Amniotic stem cell (primary cell): ENCODE measurements at places on chromosomes 7 and 10.

DNA sequence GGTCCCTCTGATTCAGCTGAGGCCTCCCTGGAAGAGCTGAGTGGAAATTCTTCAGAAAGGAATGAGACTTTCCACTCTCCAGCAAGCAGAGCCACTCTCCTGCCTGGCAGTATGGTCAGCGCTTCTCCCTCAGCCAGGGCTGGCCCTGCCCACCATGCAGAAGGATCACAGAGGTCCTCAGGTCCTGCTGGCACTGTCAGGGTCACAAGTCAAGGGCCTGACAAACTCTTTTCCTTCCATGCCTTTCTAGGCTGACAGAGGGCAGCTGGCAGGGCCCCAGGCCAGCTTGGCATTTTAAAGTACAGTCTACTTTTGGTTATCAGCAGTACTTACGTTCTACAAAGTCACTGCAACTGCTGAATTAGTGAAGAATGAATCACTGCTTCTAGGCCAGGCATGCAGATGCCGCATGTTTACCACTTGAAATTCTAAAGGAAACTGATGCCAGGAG is 119.3 kb upstream of the FRMD4A start:
- DNase-seq: no peak

- no peak for DNase-seq
Observed at GRCh38 chr10:79404231-79404609, 41.2 kb downstream of the ZCCHC24 start.

DNA sequence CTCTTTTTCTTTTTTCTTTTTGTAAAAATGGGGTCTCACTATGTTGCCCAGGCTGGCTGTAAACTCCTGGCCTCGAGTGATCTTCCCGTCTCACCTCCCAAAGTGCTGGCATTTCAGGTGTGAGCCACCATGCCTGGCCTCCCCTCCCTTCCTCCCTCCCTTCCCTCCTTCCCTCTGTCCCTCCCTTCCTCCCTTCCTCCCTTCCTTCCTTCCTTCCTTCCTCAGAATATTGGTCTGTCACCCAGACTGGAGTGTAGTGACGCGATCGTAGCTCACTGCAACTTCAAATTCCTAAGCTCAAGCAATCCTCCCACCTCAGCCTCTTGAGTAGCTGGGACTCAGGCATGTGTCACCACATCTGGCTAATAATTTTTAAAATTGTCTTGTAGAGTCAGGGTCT is 8.4 kb downstream of the AGAP3 start:
- DNase-seq: no peak

DNA sequence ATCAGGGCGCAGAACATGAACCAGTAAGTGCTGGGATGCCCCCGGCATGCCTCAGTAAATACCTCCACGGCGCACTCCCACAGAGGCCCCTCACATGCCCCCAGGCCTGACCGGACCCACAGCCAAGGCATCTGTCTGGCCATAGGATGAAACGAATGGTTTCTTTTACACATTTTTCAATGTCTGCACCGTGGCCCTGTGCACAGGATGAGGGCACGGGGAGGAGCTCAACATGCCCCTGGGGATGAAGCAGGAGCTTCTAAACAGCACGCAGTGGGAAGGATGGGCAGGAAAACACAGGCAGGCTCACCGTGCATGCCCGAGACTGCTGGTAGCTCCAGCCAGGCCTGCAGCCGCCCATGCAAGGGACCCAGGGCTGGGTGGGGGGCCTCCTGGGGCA is 283.3 kb downstream of the TNS3 start:
- DNase-seq: no peak

DNA sequence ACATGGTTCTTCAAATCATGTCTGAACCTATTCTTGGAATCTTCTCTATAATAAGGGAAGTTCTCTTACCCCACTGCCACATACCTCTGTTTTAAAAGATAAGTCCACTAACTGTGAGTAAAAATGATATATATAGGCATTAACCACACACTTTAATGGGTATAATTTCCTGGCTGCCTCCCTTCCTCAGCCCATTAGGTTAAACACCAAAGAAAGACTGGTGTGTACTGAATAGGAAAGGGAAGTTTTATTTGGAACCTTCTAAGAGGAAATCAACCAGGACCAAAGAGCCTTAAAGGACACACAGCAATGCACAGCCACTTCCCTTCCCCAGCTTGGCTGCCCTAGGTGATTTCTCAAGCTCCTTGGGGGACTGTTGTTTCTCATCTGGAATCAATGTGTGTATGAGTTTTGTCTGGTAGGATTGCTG is 5.0 kb upstream of the WBP1L start:
- DNase-seq: no peak

DNA sequence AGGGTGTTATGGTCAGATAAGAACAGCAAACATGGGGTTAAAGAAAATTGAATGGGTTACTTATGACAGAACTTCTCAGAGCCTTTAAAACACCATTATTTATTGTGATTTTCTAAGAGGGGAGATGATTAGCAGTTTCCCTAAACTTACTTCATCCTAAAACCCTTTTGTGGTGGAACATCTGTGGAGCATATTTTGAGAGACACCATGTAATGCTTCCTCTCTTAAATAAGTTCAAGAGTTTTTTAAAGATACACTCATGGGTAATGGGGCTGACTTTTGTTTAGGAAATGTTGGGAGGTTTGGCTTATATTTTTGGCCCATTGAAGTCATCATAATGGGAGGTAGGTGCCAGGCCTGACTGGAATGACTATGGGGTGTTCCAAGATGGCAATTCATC is 8.4 kb upstream of the PDCD4 start:
- no peak for DNase-seq

DNA sequence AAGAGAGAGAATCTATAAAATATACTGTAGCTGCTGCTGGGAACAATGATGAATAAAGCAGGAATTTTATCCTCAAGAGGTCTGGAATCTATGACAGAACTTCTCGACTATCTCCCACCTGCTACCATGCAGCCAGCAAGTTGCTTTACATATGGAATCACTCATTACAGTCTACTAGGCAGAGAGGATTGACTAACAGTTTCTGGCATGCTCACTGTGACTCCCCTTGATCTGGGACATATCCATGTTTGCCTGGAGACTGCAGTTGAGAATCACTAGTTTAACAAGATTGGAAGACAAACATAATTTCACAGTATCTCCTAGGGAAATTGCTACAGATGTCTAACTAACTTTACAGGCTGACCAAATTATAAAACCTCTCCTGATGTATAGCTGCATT is 13.3 kb downstream of the GPR37 start:
- no peak for DNase-seq

DNA sequence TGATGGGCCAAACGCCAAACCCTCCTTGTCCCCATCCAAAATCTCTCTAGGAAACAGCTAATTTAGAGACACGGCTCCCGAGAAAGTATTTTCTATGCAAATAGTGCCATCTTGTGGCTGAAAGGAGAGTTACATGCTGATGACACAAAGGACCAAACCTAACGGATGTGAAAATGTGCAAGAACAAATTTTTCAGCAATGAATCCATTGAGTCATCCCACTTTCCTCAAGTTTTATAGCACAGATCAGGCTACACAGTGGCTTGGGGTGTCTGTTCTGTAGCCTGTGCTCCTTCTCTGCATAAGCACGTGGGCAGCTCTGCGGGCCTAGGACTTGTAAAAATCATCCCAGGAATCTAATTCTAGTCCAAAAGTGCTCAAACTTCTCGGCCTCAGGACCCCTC is 154.8 kb upstream of the PRR15 start:
- DNase-seq: peak; percentile 39

DNA sequence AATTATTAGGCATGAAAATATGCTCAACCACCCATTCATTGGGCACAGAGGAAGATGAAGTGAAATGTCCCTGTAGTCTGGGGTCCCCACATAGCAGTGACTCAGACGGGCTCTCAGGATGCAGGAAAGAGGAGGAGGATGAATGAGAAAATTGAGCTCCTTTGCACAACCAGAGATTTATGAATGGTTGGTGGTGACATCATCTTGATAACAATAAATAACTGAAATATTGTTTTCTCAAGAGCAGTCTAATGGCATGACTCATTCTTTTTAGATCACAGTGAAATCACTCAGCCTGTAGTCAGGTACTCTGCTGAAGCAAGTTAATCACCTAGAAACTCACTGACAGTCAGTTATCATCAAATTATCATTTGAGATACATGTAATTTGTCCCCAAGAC is 254.1 kb downstream of the RELN start:
- no peak for DNase-seq

DNA sequence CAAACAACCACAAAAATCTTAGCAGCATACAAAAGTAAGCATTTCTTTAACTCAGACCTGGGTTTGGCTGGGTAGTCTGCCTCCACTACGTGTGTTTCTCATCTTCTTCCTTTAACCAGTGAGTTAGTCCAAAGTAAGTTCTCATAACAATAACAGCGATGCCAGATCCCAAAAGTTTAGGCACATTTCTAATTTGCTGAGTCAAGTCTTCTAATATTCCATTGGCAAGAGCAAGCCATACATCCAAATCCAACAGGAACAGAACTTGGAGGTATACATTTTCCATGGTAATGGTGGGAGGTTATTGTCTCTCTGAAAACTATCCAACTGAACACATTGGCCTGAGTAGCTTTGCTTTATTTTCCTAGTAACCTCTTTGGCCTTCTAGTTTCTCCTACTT is 115.7 kb upstream of the CNTNAP2 start:
- DNase-seq: no peak

GRCh38 chr7:39659356-39660013 is 36.1 kb downstream of the RALA start:
- DNase-seq: no peak

DNA sequence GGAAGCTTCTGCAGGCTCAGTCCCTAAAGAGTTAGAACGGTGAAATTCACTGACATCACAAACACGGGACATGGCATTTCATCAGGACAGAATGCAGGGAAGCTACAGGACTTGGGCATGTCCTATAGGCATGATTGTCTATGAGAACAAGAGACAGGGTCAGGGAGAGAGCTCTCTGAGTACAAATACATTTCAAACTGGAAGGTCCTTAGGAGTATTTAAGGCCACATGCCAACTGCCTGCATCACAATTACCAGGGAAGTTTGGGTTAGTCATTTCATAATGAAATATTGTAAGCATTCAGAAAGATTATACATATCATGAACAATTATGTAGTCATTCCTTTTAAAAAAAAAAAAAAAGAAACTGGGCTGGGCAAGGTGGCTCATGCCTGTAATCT is 71.3 kb downstream of the CREB3L2 start:
- DNase-seq: peak; percentile 80

GRCh38 chr7:35261476-35262285 is 7.8 kb upstream of the TBX20 start:
- no peak for DNase-seq

GRCh38 chr7:155205368-155206317 is 92.0 kb upstream of the INSIG1 start:
- peak; percentile 64 for DNase-seq

GRCh38 chr10:6407034-6407721 is 172.9 kb downstream of the PRKCQ start:
- DNase-seq: no peak

GRCh38 chr7:47441796-47442604 is 139.9 kb downstream of the TNS3 start:
- no peak for DNase-seq

GRCh38 chr7:138864667-138865066 is 66.7 kb upstream of the ATP6V0A4 start:
- no peak for DNase-seq

DNA sequence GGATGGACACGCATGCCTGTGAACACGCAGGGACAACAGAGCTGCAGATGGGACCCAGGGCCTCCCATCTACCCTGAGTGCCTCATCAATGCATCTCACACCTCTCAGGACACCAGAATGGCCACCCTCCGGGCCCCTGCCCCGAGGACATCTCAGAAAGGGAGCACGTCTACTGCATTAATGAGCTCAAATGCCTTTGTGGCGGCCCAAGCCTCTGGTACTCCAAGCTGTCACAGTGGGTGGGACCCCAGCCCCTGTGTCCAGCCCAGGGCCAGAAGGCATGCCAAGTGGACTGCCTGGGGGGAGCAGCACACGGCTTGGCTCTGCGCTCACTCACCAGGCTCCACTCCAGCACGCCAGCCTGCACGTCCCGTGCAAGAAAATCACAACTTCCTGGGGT is 52.0 kb downstream of the TCERG1L start:
- DNase-seq: no peak

DNA sequence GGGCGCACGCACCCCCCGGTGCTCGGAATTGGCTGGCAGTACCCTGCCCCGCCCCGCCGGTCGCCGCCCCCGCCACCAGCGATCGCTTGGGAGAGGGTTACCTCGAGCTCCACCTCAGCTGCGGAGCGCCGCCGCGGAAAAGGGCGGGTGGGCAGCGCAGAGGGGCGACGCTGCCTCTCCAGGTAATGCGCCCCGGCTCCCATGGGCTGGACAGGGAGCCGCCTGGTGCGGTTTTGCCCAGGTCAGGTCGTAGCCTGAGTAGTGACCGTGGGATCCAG is 1.3 kb downstream of the PFKFB3 start:
- DNase-seq: no peak

DNA sequence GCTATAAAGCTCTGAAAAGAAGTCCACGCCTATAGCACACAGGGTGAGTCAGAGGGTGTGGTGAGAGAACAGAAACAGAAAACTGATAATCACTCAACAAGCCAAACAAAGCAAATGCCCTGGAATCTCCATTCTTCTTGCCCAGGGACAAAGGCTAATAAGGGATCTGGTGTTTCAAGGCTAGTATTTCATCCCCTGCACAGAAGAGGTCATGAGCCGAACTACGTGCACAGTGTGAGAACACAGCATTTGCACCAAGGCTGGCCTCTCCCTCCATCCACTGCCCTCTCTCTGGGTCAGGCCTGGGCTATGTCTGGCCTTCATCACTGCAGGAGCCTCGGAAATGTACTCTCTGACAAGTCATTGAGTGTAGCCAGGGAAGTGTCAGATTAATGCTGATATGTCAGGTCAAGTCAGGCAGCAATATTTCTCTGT is 42.7 kb downstream of the PRR15 start:
- peak; percentile 22 for DNase-seq

DNA sequence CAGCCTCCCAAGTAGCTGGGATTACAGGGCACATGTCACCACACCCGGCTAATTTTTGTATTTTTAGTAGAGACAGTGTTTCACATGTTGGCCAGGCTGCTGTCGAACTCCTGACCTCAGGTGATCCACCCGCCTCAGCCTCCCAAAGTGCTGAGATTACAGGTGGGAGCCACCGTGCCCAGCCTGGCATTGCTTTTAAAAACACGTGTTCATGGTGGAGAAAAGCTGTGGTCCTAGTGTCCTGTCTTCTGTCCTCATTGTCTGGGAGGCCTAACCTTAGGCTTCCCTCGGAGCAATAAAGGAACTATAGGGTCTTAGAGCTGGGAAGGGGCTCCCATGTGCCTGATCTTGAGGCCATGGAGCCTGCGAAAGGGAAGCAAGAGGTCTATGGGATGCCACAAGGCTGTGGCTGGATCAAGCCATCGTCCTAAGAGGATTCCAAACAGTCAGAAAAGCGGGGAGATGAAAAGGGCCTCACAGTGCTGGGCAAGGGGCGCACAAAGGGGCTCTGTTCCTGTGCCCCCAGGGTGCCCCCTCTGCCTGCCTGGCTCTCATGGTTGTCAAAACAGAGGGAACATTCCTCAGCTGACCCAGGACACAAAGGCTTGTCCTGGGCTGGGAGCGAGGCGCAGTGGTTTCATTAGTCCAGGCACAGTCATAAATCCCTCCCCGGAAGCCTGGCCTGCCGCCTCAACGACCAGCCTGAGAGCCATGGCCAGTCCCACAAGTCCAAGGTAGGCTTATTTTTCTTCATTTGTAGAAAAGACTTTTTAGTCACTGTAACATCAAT is 106.6 kb upstream of the TNS3 start:
- no peak for DNase-seq
